ENCODE measurements at places on chromosomes 7 and 10.

GRCh38 chr10:35456153-35456720, 119.9 kb downstream of the CCNY start:
- DNase-seq: no peak

DNA sequence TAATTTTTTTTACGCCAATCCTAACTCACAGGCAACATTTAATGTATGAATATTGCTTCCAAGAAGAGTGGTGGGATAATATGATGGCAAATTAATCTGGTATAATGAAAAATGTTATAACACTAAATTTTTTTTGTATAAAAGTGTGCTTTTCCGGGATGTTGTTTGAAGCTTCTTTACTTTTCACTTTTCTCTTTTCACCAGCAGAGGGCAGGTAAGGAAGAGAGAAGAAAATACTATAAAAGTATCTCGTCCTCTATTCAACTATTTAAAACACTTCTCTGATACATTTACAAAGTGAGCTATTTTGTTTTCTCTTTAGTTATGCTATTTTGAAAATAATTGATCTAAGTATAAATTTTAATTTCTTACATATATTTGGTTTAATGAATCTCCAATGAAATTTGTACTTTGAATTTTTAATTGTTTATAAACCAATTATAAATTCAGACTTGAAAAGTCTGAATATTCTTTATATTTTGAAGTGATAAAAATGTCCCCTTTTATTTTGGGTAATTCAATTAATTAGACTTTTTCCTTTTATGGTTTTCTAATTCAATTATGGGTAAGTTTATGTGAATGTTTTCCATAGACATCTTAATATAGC, 20.7 kb upstream of the CFTR start:
- no peak for DNase-seq

DNA sequence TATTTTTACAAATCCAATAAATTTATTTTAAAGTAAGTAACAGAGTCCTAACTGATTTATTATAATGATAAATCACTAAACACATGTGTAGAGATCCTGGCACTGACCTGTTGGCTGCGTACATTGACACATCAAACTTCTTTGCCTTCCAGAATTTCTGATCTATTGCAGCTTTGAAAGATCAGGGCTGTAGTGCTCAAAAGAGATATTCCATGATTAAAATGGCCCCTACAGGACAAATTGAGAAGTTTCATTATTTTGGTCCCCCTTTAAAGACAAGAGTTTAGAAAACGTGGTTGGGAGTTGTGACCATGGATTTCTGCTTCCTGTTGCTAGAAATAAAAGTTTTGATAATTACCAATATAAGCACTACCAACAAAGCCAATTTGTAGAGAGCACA, 87.7 kb upstream of the PDK4 start:
- no peak for DNase-seq

- no peak for DNase-seq
These were observed 53.7 kb downstream of the CAV1 start for GRCh38 chr7:116578526-116578925.

GRCh38 chr10:88038268-88038667, 174.8 kb downstream of the PTEN start:
- no peak for DNase-seq

GRCh38 chr7:64872351-64873154, 30.5 kb upstream of the ZNF273 start:
- no peak for DNase-seq

GRCh38 chr10:33841678-33842077, 507.2 kb upstream of the NRP1 start:
- no peak for DNase-seq

DNA sequence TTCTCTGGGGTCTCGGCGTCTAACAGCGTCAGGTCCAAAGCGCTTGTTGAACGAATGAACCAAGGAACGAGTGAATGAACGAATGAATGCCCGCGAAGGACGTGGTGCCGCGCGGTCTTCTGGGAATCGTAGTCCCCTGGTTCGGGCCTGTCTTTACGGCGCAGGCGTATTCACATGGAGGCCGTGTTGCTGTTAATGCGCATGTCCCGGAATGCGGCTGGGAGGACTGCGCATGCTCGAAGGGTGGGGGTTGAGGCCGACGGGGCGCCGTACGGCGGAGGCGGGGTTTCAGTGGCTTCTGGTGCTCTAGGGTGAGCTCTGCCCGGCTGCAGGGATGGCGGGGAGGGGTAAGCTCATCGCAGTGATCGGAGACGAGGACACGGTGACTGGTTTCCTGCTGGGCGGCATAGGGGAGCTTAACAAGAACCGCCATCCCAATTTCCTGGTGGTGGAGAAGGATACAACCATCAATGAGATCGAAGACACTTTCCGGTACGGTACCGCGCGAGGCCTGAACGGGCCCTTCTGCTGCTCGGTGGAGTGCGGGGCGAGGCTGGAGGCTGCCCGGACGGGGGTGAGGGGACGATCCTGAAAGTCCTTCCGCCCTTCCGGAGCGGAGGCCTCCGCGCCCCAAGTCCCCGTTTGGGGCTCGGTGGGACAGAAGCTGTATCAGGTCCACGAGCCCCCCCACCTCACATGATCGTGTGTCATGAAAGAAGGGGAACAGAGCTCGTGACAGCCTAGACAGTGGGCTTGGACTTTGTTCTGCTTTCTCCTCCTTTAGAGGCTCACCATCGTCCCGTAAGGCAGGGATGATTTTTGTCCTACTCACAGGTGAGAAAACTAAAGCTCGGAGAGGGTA, at the start of gene ATP6V1F:
Gene ATP6V1F (plus strand): TSS at position 286 of the 862 bp plus-strand sequence. CDS start 49 bp downstream, at position 335.
- peak; percentile 91 for DNase-seq

DNA sequence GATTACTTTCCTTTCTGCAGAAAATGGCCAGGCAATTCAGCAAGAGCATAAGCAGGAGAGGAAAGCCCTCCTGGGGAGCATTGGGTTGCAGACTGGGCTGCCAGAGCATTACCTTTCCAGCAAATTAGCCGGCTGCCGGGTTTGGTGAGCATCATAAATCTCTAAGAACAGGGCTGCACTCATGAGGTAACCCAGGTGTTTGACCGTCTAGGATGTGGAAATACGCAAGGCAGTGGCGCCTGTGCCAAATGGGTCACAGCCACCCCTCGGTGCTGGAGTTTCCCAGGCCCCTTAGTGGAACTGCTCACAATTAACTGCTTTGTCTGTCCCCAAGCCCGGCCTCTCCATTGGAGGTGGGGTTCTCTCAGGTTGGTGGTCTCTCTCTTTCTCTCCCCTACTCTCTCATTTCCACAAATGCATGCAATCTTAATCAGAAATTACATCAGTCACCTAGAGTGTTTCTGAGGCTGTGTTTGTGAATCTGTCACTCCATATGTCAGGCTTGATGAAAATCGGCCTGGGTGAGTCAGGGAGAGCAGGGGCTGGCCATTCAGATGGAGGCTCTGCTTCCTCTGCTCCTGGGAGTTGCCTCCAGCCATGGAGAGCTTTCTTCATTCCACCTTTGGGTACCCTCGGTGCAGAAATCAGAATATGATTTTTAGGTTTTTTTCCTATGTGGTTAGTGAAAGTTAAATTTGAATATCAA, 26.7 kb downstream of the PTN start:
- no peak for DNase-seq

GRCh38 chr7:9889554-9889953, 1084.1 kb upstream of the PHF14 start:
- no peak for DNase-seq

DNA sequence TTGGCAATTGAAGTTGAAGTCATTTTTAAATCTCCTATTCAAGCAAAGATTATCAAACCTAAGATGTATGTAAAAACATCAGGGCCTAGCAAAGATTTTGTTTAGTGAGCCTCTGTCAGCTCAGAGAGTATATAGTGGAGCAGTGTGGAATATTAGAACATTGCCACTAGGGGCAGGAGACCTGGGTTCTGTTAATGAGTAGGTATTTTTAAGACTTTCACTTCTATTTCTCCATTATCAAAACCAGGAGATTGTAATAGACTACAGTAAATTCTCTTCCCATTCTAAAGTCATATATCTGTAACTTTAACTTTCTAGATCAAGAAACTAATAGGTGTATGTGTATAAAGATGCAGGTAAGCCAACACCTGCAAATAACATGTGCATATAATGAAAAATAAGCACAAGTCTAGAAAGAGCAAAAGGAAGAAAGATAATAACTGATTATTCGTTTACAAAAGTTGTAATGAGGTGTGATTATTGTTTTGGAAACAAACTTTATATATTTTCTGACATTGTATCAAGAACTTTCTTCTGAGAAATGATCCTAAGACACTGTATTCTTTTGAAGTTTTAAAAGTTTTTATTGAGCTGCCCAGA, 64.4 kb downstream of the KCND2 start:
- no peak for DNase-seq

Data from esophagus squamous epithelium (tissue), 5 donors.